SK-N-SH (cell line): ENCODE measurements at places on chromosomes 16 and 17.

DNA sequence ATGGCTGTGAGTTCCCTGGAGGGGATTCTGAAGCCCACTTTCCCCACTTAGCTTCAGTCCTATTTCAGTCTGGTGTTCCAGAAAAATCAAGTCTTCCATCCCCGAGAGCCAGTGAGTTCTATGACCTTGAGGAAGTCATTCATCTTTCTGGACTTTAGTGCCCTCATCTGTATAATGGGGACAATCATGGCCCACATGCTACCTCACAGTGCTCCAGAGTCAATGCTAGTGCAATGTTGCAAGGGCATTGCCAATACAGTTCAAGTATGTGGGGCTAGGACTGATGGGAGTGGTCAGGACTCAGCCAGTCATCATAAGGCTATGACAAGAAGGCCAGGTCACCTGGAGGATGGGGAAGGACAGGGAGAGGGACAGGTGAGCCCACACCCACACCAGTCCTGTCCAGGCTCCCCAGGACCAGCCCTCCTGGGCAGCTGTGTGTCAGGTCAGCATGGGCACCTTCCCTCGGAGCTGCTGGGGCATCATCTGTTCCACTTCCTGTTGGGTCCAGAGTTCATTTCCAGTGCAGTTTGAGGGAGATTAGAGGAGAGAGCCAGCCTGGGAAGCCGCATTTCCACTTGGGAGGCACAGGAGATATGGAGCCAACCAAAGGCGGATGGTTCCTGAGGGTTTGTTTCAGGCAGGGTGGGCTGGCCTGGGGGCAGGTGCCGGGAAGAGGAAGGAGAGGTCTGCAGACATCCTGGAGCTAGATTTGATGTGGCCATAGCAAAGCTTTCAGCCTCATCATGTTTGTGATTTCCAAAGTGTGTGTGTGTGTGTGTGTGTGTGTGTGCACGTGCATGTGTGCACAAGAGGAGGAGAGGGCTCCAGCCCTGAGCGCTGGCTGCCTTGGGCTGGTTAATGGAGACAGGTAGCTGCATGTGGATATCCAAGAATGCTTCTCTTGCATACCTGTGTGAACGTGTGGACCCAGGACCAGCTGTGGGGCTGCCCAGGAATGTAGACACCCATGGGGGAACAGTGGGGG is 3.9 kb upstream of the WNT9B start:
- no peak for DNase-seq

DNA sequence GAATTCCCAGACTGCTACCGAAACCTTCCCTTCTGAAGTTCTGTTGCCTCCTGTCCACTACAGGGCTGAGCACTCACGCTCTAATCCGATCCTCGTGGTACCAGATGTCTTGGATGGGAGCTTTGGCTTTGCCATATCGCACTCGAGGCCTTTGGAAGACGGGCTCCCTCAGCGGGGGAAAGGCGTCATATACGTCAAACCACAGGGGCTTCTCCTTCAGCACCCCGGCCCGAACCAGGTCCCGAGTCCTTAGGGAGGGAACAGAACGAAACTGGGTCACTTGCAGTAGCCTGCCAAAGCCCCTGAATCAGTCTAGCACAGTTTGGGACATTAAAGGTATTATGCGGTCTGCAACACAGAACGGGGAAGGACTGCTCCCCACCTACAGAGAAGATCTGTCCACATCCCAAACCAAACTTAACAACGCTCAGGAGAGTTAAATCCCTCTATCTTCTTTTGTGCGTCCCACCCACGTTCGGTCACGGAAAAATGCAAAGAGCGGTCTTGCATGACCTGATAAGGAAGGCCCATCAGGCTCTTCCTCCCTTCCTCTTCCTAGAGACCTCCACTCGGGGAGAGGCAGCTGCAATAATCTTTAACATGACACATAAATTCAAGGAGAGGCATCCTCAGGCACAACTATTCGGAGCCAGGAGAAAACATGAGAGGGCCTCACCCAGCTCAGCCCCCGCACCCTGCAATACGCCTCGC is 526 bp downstream of the MRPS23 start:
- peak; percentile 49 for DNase-seq

DNA sequence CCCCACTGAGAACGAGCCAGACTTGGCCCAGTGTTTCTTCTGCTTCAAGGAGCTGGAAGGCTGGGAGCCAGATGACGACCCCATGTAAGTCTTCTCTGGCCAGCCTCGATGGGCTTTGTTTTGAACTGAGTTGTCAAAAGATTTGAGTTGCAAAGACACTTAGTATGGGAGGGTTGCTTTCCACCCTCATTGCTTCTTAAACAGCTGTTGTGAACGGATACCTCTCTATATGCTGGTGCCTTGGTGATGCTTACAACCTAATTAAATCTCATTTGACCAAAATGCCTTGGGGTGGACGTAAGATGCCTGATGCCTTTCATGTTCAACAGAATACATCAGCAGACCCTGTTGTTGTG is 631 bp downstream of the BIRC5 start:
- DNase-seq: no peak

DNA sequence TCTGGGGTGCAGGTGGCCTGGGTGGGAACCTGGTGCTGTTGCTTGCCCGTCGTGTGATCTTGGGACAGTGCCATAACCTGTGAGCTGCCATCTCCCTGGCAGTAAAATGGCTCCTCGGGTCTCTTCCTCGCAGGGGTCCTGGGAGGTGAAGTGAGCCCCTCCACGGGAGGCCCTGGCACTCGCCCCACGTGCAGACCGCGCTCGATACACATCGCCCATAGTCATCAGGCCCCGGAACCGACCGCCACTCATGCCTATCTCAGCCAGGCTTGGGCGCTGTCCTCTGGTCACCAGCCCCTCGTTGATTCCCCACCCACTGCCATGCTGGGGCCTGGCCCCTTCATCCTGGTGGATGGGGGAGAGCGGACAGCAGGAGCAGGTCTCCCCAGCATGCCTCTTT is 21.5 kb upstream of the OSGIN1 start:
- DNase-seq: no peak

- no peak for DNase-seq
Measured at GRCh38 chr16:4011225-4011939, 104.9 kb downstream of the ADCY9 start.

GRCh38 chr17:4199818-4200402 is 56.9 kb downstream of the CYB5D2 start:
- DNase-seq: peak; percentile 77

DNA sequence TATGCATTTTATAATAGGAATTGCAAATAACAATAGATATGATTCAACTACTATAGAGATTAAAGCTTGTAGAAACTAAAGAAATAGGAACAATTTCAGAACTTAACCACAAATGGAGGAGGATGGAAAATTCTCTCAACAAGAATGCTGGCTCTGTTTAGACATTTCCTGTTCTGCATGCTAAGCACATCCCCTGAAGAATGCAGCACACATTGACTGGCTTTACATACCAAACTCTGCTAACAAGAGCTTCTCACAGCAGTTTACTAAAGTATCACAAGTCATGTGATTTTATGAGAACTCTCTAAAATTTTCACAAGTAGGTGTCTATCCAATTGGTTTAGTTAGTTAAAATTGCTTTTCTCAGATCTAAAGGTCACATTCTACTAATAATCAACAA is 85.2 kb downstream of the SPAG9 start:
- no peak for DNase-seq

DNA sequence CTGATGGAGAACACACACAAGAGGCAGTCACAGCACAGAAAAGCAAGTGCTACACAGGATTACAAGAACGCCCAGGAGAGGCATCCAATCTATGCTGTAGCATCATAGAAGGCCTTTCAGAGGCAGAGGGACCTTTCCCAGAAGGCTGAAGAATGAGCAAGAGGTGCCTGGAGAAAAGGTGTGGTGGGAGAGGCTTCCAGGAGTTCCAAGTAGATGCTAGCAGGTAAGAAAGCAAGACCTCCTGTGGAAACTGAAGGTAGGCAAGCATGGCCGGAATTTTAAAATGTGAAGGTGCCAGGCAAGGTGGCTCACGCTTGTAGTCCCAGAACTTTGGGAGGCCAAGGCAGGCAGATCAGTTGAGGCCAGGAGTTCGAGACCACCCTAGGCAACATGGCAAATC is 2.1 kb downstream of the ARHGAP17 start:
- DNase-seq: no peak

DNA sequence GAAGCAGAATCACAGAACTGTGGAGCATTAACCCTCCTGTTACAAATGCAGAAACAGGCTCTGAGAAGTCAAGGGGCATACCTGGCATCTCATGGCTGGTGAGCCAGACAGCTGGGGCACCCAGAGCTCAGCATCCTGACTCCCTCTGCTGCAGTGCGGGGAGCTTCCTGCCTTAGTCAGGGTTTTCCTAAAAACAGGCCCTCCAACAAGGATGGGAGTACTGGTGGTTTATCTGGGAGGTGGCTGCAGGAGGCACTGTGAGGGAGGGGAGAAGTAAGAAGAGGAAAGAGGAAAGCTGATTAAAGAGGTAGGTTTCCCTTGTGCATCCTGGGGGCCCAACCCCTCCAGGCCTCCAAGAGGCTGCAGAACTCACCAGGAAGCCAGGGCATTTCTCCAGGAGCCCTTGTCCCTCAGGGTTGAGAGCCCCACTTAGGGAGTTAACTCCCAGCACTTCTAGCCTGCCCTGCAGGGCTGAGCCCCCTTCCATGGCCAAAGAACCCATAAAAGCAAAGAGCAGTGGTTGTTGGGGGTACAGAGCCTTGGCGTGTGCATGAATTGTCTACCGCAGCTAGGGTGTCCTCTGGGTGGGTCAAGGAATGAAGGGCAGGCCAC is 261.5 kb upstream of the RPL38 start:
- no peak for DNase-seq

DNA sequence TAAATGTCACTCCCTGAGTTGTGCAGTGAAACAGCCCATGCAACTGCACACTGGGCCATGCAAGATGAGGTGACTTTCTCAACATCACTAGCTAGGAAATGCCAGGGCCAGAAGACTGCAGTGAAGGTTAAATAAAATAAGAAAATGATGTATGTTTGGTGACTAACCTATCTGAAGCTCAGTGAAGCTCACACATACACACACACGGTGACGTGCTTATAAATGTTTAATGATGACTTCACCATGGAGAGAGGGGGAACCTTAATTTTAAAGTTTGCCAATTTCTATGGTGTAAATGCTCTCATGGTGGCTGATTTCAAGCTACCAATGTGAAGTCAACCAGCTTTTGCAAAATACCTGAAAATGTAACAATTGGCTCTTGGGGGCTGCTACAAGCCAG is 166.4 kb downstream of the MAF start:
- no peak for DNase-seq

GRCh38 chr16:87382023-87382785 is 1.4 kb downstream of the FBXO31 start:
- no peak for DNase-seq

- DNase-seq: peak; percentile 73
Measured at GRCh38 chr17:48100591-48101011, 677 bp downstream of the CBX1 start.

- peak; percentile 91 for DNase-seq
Measured at GRCh38 chr17:76384222-76384986, at the start of gene SPHK1. Gene SPHK1, plus strand, starts transcription at chr17:76384609. Its CDS starts 1,036 bp downstream, at chr17:76385645.

GRCh38 chr16:50371936-50372595 is 3.3 kb upstream of the BRD7 start:
- DNase-seq: peak; percentile 64

DNA sequence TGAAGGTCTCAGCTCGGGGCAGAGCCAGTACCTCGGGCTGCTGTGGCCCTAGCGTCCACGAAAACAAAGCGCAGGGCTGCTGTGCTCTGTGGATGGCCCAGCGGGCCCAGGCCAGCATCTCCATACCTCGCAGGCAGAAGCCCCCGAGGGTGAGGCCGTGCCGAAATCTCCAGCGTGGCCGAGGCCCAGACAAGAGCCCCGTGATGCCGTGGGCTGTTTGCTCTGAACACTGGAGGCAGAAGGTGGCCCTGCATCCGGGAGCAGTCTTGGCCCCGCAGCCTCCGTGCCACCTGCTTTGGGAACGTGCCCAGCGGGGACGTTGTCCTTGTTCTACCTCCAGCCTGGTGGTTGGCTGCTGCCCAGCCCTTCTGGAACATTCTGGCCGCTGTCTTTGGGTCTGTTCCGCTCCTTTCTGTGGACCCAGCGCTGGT is 121.4 kb downstream of the BANP start:
- no peak for DNase-seq

DNA sequence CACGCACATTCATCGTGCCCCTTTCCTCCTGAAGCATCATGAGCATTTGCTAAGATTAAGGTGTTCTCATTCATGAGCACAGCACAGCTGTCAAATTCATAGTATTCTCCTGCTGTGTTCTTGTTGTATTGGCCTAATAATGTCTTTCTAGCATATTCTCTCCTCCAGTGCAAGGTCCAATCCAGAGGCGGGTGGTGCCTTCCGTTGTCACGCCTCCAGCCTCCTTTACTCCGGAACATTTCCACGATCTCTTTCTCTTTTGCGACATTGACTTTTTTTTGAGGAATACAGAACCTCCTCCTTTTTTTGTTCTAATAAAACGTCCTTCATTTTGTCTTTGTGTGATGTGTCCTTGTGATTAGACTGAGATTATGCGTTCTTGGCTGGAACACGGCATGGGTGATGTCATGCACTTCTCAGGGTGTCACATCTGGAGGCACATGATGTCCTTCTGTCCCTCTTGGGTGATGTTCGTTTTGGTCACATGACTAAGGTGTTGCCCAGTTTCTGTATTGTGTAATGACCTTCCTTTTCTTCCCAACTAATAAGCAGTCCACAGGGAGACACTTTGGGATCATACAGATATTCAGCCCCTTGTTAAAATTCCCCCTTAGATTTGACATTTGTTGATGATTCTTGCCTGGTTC is 66.3 kb downstream of the CLEC16A start:
- no peak for DNase-seq

GRCh38 chr17:73667181-73667959 is 23.1 kb upstream of the SDK2 start:
- DNase-seq: peak; percentile 42

DNA sequence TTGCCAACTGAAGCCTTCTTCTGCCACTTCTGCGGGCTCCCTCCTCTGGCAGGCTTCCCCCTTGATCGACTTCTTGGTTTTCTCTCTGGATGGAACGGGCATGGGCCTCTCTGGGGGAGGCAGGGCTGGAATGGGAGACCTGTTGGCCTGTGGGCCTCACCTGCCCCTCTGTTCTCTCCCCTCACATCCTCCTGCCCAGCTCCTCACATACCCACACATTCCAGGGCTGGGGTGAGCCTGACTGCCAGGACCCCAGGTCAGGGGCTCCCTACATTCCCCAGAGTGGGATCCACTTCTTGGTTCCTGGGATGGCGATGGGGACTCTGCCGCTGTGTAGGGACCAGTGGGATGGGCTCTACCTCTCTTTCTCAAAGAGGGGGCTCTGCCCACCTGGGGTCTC is 6.5 kb upstream of the LASP1NB start:
- no peak for DNase-seq

DNA sequence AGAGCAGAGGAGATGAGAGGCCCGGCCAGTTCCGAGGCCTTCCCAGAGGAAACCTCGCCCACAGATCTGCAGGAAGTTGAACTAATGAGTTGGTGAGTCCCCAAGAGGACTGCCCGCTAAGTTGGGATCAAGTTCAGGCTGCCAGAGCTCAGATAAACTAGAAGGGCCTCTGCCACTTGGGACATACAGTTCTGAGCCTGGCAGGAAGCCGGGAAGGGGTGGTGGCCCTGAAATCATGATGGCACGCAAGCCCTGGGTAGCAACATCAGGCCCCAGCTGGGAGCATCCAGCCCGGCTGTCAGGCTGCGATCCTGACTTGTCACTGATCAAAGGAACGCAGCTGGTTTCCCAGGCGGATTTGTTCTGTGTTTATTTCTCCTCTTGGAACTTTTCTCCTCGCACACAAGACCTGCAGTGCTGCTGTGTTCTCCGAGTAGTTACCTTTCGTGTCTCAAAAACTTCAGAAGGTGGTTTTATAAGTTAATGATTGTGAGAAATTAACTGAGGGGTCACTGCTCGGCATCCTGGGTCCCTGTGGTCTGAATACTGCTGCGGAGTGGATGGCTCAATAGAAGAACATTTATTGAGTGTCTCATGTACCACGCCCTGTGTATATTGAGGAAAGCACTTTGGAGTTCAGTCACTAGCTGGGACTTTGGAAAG is 8.0 kb upstream of the WFDC1 start:
- DNase-seq: no peak
